ENCODE measurements at places on chromosomes 1 and 21. TPM values are rescaled to one million over a fixed set of nuclear protein-coding genes. Genes with fewer than 3 reads are reported as not detected.

Gene HIVEP3
- 3.8 TPM for total RNA-seq

Gene CELA3B
- total RNA-seq = not detected

Gene CHAF1B
- 1.2 TPM for total RNA-seq

Gene RCSD1
- total RNA-seq = 0.08 TPM

Gene OR2T35
- not detected for total RNA-seq

Gene CNR2
- not detected for total RNA-seq

Gene SLC2A5
- 23.5 TPM for total RNA-seq

Gene TNFSF4
- 17.2 TPM for total RNA-seq

Gene CYP4Z1
- not detected for total RNA-seq

Gene UBE2G2
- 64.7 TPM for total RNA-seq

Gene GSTM3
- 37.6 TPM for total RNA-seq

Gene OR10Z1
- not detected for total RNA-seq

Gene RXRG
- not detected for total RNA-seq

Gene FCRL4
- total RNA-seq = not detected

Gene LGALS8
- total RNA-seq = 33.1 TPM

Gene ST6GALNAC3
- total RNA-seq = 0.12 TPM

Gene TMPRSS2
- total RNA-seq = not detected

Gene HCN3
- total RNA-seq = 0.53 TPM

Gene ELAPOR1
- 0.23 TPM for total RNA-seq

Gene CTTNBP2NL
- 12.9 TPM for total RNA-seq

Gene KRTAP20-3
- total RNA-seq = not detected

Gene UMODL1
- total RNA-seq = under 0.01 TPM

Gene DDAH1
- total RNA-seq = 17.8 TPM

Gene RPTN
- total RNA-seq = not detected

Gene C1orf167
- total RNA-seq = 1.6 TPM

Gene SPRR4
- total RNA-seq = not detected

Gene WNT2B
- 1.2 TPM for total RNA-seq

Gene CRYAA
- total RNA-seq = not detected

Gene HSPG2
- total RNA-seq = 81.3 TPM

Gene CD101
- under 0.01 TPM for total RNA-seq

Gene ADAM30
- not detected for total RNA-seq

Gene COL9A2
- 0.59 TPM for total RNA-seq

Gene GJA8
- total RNA-seq = not detected

Gene SLC35F3
- total RNA-seq = not detected
